Stimulated activated CD8-positive, alpha-beta memory T cell treated with anti-CD3 and anti-CD28 coated beads, Interleukin-4, amount 100 ng/mL, for 1 hour (primary cell): ENCODE measurements at places on chromosomes 6 and 20.

DNA sequence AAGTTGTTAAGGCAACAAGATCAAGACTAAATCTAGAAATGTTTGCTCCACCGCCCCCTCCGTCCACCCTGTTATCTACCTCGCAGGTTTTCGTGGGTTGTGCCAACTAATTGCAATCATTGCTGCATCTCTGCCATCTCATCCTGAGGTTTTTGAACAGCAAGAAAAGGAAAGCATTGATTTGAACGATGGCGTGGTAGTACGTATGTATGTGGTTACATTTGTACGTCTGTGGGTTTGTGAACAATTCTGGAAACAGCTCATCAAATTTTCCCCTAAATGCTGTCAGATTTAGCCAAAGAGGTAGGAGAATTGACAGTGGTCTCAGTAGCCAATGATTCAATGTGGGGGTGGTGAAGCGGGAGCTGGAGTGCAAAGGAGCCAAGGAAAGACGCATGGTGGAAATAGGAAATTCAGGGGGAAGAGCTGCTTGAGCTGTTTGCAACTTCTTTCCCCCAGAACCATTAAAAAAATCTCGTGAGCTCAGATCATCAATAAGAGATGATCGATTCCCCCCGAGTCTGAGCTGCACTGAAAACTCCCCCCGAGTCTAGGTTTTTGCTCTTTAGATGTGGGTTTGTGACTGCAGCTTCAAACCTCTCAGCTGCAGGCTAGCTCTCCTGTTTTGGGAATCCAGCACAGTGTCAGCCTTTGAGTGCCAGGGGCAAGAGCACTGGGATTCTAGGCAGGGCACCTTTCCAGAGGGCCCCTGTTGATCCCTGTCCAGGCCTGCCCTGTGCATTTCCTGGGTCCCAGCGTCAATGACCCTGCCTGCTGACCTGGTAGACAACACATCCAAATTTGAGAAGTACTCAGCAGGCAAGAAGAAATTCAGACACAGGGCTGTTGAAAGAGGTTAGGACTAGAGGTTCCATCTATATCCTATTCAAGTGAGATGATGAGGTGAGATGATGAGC, 72.6 kb upstream of the LY86 start:
- DNase-seq, result no peak

DNA sequence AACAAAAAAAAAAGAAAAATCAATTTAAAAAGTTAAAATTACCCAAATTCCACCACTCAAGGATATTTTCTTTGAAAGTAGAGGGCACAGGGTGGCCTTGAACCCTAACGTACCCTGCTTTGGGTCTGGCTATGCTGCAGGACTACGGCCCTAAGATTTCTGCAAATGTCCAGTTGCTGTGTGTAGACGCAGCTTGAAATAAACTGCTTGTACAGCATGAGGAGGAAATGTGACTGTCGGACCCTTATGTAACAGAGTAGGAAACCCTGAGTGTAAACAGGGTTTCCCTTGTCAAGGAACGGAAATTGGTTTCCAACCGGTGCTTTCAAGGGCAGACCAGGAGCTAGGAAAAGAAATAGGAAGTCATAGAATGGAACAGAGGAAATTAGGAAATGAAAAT, 60.7 kb upstream of the SHLD1 start:
- DNase-seq, result no peak

DNA sequence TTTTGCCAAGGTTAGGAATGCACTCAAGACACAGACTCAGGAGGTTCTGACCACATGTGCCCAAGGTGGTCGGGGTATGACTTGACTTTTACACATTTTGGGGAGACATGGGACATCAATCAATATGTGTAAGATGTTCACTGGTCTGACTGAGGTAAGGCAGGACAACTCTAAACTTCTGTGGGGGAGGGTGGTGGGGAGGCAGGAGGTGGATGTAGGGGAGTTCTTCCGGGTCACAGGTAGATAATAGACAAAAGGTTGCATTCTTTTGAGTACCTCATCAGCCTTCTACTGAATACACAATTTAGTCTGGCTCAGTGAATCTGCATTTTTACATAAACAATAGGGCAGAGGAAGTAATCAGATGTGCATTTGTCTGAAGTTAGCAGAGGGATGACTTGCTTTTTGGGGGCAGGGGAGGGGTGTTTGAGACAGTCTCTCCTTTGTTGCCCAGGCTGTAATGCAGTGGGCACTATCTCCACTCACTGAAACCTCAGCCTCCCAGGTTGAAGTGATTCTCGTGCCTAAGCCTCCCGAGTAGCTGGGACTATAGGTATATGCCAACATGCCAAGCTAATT, 10.9 kb downstream of the ECHDC1 start:
- no peak for DNase-seq

GRCh38 chr6:35582315-35582714, 69.6 kb upstream of the TULP1 start:
- no peak for DNase-seq

GRCh38 chr20:52746770-52747169, 225.4 kb upstream of the TSHZ2 start:
- no peak for DNase-seq

DNA sequence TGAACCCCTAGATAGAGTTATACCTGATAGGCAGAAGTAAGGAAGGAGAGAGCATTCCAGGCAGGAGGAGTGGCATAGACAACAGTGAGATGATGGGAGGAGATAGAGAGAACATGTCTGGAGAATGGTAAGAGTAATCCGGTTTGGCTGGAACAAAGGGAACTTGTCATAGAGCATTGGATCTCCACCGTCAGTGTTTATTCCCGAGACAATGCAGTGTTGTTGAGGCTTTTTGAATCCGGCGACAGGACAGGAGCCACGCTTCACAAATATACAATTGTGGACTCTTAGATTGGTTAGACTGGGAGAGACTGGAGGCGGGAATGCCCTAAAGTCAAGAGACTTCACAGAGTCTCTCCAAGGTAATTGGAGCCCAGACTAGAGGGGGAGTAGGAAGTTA, 119.8 kb downstream of the ANKS1A start:
- DNase-seq, result no peak

DNA sequence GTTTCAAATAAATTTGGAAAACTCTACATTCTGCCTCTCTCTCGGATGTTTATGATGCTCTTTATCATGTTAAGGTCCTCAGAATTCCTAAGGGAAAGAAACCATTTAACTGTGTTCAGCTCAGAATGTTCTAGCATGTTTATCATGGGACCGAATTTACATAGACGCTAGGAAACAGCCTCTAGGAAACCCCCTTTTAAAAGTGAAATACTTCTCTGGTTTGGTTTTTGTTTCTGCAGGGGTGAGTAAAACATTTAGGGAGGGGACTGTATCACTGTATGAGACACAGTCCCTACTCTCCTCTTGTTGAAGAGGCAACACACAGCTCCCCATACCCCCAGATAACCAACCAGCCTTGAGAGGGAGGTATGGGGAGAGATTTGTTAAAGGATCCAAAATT, 267.6 kb upstream of the SUPT3H start:
- no peak for DNase-seq

DNA sequence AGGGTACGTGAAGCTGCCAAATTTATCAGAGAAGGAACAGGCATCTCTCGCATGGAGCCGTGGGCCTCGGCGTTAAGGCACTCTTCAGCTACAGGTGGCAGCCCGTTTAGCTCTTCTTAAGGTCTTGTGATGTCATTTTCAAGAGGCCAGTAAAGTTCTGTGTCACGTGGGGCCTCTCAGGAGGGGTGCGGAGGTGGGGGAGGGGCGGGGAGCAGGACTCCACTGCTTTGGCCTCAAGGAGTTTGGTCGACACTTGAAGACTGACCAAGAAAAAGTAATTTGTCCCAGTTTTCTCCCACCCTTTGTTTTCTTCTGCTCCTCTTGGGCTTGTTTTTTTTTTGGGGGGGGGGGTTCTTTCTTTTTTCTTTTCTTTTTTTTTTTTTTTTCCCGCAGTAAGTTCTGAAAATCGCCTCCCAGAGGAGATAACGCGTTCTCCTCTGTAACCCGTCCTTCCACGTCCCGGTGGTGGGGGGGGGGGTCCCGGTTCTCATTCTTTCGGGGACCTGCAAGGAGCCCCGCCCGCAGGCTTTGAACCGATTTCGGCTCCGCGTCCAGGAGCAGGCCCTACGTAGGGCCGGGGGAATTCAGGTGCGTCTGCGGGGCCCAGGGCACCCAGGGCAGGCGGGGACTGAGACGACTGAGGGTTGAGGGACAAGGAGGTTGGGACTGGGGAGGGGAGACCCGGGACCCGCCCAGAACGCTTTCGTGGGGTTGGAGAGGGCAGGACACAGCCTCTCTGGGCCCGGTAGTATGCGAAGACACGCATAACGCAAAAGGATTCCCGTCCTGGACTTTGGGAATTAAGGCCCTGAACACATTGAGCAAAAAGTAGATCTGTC, 26.0 kb downstream of the GPX6 start:
- no peak for DNase-seq

DNA sequence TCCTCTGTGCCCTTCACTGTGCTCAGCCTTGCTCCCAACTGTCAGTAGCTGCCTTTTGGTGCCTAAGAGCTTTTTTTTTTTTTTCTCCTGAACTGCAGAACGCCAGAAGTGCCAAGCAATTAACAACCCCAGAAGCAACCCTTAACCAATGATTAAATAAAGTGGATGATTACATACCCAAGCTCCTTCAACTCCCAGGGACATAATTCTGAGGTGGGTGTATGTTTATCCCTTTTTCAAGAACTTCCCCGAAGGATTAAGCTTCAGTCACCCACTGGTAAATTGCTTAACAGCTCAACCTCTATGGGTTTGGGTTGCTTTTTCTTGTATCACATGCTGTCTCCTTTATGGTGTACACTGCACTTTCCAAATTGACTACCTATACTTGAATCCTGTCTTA, 41.1 kb downstream of the KLHL31 start:
- no peak for DNase-seq

- DNase-seq, result no peak
Measured at GRCh38 chr6:43773050-43773979, 3.3 kb downstream of the VEGFA start.

DNA sequence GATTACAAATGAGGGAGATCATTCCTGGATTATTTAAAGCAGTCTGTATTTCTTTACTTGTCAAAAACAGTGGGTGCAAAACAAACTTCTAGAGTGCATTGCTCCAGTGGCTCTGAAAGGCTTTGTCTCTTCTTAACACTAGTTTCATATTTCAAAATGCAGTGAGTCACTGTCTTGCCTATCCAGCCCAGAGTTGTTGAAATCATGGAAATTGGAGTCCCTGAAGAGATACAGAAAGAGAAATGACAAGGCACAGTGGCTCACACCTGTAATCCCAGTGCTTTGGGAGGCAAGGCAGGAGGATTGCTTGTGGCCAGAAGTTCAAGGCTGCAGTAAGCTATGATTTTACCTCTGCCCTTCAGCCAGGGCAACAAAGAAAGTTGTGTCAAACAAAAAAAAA, 11.3 kb downstream of the SLC2A12 start:
- DNase-seq, result no peak

GRCh38 chr20:40638414-40638813, 50.6 kb downstream of the MAFB start:
- DNase-seq, result no peak

DNA sequence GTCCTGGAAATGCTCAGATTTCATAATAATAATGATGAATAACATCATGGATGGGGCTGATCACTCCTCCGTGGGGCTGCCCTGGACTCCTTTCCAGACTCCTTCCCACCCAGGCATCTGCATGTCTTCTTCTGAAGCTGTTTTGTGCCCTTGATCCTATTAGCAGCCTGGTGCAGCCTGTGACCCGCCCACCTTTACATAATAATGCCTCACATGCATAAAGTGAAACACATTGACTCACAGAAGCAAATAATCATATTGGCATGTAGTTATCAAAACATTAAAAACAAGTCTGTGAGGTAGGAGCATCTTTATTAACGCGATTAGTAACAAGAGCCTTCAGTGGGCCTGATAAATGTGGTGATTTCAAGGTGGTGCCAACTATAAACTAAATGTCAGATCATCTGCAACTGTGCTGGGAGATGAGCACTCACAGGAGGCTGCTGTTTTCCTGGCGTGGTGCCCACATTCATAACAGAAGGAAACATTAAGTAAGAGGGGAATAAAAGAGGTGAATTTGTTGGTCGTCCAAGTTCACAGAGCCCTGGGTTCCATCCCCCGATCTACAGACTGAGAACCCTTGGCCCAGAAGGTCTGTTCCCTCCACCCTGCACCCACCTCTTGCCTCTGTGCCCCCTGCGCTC, 344.7 kb downstream of the CDH4 start:
- no peak for DNase-seq

GRCh38 chr6:166778776-166779175, 151.7 kb upstream of the RPS6KA2 start:
- DNase-seq, result no peak

GRCh38 chr20:3818155-3819151, 1.9 kb upstream of the AP5S1 start:
- no peak for DNase-seq

GRCh38 chr6:99356641-99357040, 7.2 kb upstream of the FAXC start:
- DNase-seq, result no peak

DNA sequence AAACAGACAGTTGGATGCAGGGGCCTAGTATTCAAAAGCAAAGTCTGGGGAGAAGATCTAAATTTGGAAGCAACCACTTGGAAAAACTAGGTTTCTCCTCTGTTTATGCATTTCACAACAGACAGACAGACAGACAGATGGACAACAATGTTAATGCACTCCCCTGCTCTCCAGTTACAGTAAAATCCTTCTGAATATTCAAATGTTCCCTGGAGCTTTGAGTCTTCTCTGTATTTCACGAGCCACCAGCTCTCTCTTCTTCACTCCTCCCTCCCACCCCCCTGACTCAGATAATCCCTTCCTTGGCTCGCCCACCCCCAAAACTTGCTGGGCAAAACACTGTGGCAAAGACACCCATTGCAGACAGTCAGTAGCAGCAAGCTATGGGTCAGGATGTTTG, 129.3 kb upstream of the TOP1 start:
- DNase-seq, result no peak

DNA sequence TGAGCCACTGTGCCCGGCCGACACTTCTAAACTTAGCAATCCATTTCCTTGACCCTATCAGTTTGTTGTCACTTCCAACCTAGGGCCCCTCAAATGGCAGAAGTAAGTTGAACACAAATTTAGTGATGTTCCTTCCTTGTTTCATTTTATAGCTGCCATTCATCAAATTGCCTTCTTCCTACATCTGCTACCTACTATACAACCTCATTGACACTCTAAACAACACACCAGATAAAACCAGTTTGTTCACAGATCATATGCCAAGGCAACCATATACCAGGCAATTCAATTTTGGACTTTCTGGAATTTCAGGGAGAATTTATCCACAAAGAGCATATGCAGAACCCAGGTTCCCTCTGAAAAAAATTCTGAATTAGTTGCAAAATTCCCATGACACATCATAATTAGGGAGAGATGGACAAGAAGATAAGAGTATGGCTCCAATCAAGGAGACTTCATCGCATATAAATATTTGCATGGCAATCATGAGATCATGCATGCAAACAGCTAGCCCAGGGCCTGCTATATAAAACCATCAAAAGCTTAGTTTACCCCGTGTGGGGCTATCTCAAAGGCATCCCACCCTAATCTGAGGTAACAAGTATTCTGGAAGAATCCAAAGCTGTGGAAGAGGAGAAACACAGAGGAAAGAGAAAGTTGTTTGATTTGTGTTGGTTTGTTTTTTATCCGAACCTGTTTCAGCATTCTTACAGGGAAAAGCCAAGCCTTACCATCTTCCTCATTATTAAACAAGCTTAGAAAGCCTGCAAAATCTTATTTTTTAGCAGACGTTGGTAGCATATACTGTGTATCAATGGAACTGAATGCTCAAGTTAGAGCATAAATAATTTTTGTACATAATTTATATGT, 132.8 kb upstream of the TNFAIP3 start:
- DNase-seq, result no peak
